NCI-H1105 (cell line): ENCODE measurements at places on chromosomes 5 and 9.

DNA sequence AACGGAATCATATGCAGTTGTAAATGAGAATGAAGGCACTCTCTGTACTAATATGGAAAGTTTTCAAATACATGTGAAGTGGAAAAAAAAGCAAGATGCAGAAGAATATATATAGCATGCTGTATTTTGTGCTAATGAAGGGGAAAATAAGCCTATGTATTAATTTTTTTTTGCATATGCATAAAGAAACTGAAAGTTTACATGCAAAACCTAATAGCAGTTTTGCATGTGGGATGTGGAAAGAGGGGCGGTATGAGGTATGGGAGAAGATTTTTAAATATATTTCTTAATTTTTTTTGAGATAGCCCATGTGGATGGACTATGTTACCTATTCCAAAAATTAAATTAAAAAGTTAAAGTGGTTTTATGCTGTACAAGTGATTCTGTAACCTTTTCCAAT lies 83.7 kb upstream of the IL12B start:
- DNase-seq, result no peak

- no peak for DNase-seq
Observed at GRCh38 chr5:113397046-113397445, 37.7 kb downstream of the TSSK1B start.

GRCh38 chr9:114177423-114178064 lies 22.2 kb downstream of the COL27A1 start:
- no peak for DNase-seq

DNA sequence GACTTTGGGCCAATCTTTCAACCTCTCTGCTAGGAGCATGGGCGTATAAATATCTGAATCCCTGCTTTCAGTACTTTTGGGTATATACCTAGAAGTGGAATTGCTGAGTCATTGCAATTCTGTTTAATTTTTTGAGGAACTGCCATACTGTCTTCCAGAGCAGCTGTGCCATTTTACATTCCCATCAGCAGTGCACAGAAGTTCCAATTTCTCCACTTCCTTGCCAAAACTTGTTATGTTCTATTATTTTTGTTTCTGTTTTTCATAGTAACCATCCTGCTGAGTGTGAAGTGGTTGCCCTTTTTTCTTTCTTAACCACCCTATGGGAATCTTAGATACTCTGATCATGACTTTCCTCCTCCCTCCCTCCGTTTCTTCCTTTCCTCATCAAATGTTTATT lies 11.1 kb upstream of the CCIN start:
- DNase-seq, result no peak

- DNase-seq, result no peak
Observed at GRCh38 chr9:72622186-72622585, 100.8 kb downstream of the TMC1 start.

- DNase-seq, result no peak
Observed at GRCh38 chr5:107820429-107820828, 149.7 kb upstream of the EFNA5 start.

DNA sequence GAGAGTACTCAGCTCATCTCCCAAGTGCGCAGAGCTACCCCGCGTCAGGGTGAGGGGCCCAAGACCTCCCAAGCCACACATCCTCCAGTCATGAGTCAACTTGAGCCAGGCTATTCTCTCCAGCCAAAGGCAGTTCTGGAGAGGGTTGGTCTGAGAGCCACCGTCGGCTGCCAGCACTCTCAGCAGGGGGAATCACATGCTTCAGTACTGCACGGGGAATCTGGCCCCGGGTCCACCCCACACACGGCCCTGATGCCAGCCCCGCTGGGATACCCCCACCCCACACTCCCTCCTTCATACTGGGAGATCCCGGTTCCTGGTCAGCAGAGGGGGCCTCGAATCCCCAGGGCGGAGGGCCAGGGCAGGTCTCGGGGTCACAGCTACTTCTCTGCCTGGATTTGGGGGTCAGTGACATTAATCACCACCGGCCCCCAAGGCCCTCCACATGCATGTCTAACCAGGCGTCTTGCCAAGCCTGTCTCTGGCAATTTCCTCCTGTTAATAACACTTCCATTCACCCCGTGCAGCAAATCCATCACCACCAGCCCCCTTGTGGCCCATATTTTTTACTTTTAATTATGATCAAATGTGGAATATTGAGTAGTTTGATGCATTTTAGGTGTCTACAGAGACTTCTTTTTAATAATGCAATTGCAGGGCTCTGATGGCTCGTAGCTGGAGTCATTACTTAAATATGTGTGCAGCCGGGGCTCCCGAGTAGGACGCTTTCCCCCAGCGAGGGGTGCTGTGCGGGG lies 102.9 kb upstream of the PPP1R26 start:
- no peak for DNase-seq

DNA sequence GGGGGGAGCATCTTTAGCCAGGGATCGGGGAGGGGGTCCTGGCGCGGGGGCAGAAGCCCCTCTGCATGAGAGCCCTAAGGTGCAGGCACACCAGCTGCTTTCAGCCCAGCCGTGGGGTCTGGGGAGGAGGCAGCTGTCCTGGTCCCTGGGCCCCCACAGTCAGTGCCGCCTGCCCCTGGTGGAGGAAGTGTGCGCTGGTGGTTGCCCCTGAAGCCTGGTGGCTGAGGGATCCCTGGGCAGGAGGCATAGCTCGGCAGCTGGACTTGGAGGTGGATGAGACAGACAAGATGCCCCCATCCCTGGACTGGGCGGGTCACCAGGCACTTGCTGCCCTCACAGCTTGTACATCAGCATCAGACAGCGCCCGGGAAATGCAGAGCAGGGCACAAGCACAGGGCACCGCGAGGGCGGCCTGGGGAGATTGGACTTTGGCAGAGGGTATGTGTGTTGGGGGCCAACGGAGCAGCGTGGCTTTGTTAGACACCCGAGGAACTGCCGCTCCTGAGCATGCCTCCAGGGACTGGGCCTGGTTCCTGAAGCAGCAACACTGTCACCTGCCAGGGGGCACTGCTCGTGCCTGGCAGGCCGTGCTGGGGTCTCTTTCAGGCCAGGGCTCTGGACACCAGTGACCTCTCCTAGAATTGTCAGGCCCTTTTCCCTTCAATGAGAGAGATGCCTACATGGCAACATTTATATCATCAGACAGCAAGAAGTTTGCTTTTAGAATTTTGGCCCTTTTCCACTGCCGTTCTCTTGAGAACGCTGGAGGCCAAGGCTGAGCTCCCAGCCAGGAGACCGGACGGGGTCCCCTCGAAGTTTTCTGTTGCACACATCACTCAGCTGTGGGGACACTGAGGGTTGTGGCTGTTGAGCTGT lies 41.9 kb upstream of the CTSL start:
- no peak for DNase-seq

- no peak for DNase-seq
Observed at GRCh38 chr5:181107699-181108098, 23.3 kb downstream of the OR2V1 start.

DNA sequence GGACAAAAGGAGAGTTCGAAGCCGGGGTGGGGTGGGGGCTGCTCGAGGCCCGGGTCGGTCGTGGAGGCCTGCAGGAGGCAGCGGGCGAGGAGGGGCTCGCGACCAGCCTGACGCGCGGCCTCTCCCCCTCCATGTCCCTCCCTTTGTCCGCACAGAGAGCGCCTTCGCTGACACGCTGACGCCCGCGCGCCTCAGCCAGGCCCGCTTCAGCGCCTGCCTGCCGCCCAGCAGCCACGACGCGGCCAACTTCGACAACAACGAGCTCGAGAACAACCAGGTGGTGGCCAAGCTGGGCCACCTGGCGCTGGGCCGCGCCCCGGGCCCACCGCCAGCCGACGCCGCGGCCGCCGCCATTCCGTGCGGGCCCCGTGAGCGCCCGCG lies 42.2 kb downstream of the NEURL1B start:
- DNase-seq, result no peak

DNA sequence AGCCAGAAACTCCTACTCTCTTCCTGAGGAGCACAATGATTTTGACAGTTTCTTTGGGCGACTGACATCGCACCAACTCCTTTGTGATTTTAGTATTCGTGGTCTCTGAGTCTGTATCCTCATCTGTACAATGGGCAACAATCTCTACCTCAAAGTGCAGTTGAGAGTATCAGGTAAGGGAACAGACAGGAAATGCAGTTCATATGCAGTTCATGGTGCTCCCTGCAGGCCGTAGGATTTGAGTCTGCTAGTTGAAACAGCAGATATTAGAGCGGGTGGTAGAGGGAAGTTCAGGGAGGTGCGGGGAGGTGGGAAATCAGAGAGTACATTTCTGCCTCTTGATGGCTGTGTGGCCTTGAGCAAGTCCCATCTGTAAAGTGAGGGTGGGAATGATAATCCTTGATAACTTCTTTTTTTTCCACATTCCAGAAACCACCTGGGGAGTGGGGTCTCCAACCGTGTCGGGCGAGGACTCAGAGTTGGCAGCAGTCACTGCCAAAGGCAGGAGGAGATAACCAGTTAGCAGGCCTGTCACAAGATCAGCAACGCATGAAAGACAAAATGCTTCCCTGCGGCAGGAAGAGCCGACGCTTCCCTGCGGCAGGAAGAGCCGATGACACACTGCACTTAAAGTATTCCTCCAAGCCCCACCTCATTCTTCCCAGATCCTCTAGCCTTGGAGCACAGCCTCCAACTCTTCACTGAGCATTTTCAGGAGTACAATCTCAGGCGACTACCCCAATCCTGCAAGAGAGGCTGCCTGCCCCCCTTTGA lies 6.0 kb upstream of the NEK6 start:
- no peak for DNase-seq

DNA sequence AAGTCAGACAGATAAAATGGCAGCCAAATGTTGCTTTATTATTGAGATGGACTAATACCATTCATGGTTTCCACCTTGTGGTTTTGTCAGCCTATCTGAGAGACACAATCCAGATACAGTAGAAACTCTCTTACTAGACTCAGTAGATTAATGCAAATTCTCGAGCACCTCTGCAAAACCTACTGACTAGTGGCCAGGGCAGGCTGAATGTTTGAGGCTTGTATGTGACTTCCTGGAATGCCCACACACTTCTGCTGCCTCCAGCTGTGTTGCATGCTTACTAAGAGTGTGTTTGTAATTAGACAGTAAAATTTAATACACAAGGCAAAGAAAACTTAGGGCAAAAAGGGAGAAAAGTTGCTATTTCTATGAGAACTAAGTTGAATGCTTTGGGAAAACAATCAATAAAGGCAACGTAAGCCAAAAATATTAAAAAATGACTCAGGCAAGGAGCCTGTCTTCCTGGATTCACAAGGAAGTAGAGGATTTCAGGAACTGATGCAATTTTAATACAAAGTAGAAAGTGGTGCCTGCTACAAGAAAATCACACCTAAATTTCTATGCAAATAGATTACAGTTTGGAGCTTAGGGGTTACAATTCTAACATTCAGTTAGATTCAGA lies 30.2 kb upstream of the CCNG1 start:
- no peak for DNase-seq

- no peak for DNase-seq
Observed at GRCh38 chr5:53508125-53508524, 27.7 kb downstream of the FST start.

DNA sequence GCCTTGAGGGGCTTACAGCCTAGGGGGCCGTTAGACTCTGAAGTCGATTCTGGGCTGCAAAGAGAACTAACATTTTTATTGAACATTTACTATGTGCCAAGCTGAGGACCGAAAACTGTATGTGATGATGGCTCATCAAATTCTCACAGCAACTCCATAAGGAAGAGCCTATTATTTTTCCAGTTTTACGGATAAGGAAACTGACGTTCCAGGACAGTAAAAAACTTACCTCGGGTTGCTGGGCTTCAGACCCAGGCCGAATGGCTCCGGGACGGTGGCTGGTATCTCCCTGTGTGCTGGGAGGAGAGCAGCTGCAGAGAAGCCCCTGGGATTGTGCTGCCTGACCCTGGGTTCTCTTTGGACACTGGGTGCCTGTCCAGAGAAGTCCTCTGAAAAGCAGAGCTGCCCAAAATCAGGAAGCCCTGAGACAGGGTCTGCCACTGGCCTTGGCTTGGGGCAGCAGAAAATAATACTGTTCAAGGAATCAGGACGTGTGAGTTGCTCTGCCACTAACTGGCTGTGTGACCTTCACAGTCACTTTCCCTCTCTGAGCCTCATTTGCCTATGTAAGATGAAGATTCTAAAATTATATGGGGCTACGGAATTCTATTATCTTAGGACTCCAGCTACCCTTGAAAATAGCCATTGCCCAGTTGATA lies 116.3 kb upstream of the CPEB4 start:
- no peak for DNase-seq

- DNase-seq, result no peak
Observed at GRCh38 chr9:120918931-120919842, 7.4 kb downstream of the TRAF1 start.

GRCh38 chr5:148290271-148291195 lies 21.7 kb upstream of the SPINK7 start:
- no peak for DNase-seq

GRCh38 chr5:173498286-173498685 lies 118.2 kb downstream of the BOD1 start:
- no peak for DNase-seq

- no peak for DNase-seq
Observed at GRCh38 chr9:37408933-37409710, 13.4 kb upstream of the GRHPR start.

GRCh38 chr5:132540149-132540548 lies 3.2 kb downstream of the IL5 start:
- no peak for DNase-seq

DNA sequence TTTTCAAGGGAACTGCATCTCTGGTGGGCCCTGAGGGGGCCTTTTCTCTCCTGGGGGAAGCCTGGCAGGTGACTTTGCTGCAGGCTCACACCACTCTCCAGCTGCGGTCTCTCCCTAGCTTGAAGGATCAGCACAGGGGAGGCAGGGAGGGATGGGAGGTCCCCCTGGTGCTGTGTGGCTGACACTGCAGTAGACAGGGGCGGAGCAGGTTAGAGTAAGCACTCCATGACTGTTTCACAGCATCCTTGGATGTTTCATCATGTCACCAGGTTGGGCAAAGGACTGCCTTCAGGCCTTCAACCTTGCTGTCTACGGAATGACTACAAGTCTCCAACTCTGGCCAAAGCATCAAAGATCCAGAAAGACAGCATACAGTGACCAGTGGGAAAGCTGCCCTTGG lies 470.7 kb downstream of the CDK5RAP2 start:
- no peak for DNase-seq

DNA sequence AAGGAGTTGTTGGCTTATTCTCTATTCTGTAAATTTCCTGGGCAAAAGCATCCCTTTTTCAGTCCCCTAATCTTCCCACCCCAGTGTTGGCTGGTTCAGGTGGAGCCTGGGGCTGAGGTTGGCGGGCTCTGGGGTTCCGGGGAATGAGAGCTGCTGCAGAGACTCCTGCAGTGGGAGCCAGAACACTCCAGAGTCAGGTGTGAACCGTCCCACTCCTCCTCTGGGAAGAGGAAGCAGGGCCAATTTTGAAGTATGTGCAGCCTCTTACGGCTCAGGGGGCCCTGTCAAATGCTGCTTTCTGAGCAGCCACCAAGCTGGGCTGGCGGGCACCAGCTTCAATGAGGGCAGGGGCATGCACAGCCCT lies 42.8 kb downstream of the JADE2 start:
- DNase-seq, result no peak

DNA sequence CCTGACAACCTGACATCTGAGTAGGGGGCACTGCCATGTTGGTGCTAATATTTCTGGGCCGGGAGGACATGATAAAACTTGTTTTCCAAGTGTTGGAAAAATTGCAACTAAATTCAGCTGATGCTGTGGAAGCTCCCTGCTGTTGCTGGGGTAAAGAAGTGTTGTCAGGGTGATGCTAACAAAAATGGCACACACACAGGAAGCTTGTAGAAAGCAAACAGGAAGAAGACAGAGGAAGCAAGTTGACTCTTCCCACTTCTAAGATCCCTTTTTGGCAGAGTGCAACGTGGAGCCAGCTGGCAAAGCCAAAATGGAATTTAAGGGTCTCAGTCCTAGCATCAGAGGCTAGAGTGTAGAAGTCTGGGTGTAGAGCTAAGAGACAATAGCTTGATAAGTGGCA lies 11.3 kb upstream of the RIOK2 start:
- DNase-seq, result no peak
